ENCODE measurements at places on chromosomes 7 and 10. TPM values are rescaled to one million over a fixed set of nuclear protein-coding genes. Genes with fewer than 3 reads are reported as not detected.
A peak's percentile ranks its signal among the peaks of the same experiment; 100 is the strongest.

The EPDR1 gene
- 6.3 TPM for total RNA-seq

GRCh38 chr10:71138166-71138830, 74.1 kb upstream of the UNC5B start:
- H3K4me3 ChIP-seq: no peak overlapping the region
- H3K4me1 ChIP-seq: peaks cover 23% of the 10 kb centered on the region
- no peak overlapping the region for H3K27ac ChIP-seq
- H3K27me3 ChIP-seq: peaks cover 2% of the 10 kb centered on the region
- no peaks in the 10 kb centered on the region for H3K36me3 ChIP-seq

GRCh38 chr10:15485684-15486316, 114.7 kb upstream of the FAM171A1 start:
- no peak overlapping the region for H3K27ac ChIP-seq
- DNase-seq: no peak
- no peaks in the 10 kb centered on the region for H3K36me3 ChIP-seq
- H3K27me3 ChIP-seq: peaks cover 18% of the 10 kb centered on the region

The GRID1 gene
- total RNA-seq: 0.37 TPM

DNA sequence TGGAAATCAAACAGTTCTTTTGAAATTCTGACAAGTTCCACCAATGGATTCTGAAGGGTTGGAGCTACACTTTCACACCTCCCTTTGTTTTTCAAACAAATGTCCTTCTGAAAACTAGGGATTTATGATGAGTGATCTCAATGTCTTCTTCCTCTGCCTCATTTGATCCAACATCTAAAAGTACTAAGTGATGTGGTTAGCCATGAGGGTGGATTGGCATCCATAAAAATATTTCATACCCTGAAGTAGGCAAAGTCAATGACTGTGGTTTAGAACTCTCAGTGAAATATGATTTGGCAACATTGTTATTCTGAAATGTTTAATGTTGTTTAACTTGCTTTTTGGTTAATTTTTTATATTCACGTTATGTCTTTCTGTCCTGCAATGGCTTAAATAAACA, 136.9 kb downstream of the MBL2 start:
- no peak overlapping the region for H3K27ac ChIP-seq
- no peak for DNase-seq
- peaks cover 8% of the 10 kb centered on the region for H3K4me1 ChIP-seq
- H3K27me3 ChIP-seq: no peaks in the 10 kb centered on the region
- no peak overlapping the region for H3K4me3 ChIP-seq

GRCh38 chr7:45073786-45074527, 14.8 kb downstream of the NACAD start:
- peak overlapping the region; percentile 36 for H3K27ac ChIP-seq
- no peak for DNase-seq
- peaks cover 12% of the 10 kb centered on the region for H3K36me3 ChIP-seq
- H3K4me1 ChIP-seq: no peaks in the 10 kb centered on the region
- no peaks in the 10 kb centered on the region for H3K27me3 ChIP-seq

DNA sequence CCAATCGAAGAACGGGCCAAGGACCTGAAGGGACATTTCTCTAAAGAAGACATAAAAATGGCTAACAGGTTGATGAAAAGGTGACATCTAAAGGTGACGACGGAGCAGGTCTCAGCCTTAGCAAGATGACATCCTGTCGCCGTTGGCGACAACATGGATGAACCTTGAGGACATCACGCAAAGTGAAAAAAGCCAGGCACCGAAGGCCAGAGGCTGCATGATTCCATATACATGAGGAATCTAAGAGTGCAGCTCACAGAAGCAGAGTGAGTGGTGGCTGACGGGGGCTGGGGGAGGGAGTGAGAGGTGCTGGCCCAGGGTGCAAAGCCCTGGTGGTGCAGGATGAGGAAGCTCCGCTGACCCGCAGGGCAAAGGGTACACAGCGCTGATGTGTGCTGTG, 34.1 kb upstream of the NKX6-2 start:
- no peak overlapping the region for H3K27ac ChIP-seq
- no peaks in the 10 kb centered on the region for H3K4me1 ChIP-seq
- no peak overlapping the region for H3K4me3 ChIP-seq
- peaks cover 6% of the 10 kb centered on the region for H3K27me3 ChIP-seq
- H3K36me3 ChIP-seq: peaks cover 7% of the 10 kb centered on the region

GRCh38 chr7:155003092-155003375, at the start of gene PAXIP1:
TSS of gene PAXIP1 (minus strand) at chr7:155003124. CDS start at chr7:155002929, 195 bp downstream.
- peak within 1 kb of the TSS; percentile 94 for H3K4me3 ChIP-seq
- peaks cover 1% of the 10 kb centered on the region for H3K36me3 ChIP-seq
- H3K27ac ChIP-seq: peak within 1 kb of the TSS; percentile 96
- no peak for DNase-seq
- peaks cover 17% of the 10 kb centered on the region for H3K4me1 ChIP-seq
- H3K27me3 ChIP-seq: no peaks in the 10 kb centered on the region

The PNLIPRP2 gene
- 0.28 TPM for total RNA-seq
